ENCODE measurements at places on chromosomes 3 and 15.

- peak; percentile 90 for DNase-seq
These were observed 373.1 kb downstream of the FOXP1 start for GRCh38 chr3:71210257-71211007.

GRCh38 chr3:159169828-159170227 is 368.0 kb downstream of the MFSD1 start:
- peak; percentile 91 for DNase-seq

GRCh38 chr3:127027811-127028548 is 45.1 kb downstream of the PLXNA1 start:
- no peak for DNase-seq

- no peak for DNase-seq
These were observed 148.9 kb upstream of the ABI3BP start for GRCh38 chr3:101142160-101142559.

GRCh38 chr15:32743411-32744140 is 25.8 kb downstream of the GREM1 start:
- DNase-seq = no peak

DNA sequence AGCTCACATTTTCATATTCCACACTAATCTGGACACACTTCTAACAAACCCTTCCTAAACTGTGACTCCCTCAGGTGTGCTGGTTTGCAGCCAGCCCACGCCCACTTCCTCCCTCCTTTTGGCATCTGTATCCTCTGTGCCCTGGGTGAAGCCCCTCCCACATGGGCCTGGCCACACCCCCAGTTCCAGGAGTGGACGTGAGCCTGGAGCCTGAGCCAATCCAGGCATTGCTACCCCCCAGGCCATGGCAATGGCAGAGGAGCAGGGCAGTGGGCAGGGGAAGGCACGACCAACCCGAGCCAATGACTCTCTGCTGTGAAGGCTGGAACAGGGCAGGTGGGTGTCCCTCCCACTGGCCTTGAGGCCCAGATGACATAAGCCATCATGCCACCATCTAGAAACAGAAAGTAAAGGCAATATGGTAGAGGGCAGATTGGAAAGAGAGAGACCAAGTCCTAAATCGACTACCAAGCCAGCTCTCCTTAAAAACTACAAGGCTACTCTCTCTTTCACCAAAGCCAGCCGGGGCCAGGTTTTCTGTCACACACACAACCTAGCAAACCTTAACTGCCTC is 18.6 kb downstream of the FAM174B start:
- DNase-seq = no peak

GRCh38 chr3:14077310-14077709 is 47.4 kb downstream of the CHCHD4 start:
- no peak for DNase-seq

DNA sequence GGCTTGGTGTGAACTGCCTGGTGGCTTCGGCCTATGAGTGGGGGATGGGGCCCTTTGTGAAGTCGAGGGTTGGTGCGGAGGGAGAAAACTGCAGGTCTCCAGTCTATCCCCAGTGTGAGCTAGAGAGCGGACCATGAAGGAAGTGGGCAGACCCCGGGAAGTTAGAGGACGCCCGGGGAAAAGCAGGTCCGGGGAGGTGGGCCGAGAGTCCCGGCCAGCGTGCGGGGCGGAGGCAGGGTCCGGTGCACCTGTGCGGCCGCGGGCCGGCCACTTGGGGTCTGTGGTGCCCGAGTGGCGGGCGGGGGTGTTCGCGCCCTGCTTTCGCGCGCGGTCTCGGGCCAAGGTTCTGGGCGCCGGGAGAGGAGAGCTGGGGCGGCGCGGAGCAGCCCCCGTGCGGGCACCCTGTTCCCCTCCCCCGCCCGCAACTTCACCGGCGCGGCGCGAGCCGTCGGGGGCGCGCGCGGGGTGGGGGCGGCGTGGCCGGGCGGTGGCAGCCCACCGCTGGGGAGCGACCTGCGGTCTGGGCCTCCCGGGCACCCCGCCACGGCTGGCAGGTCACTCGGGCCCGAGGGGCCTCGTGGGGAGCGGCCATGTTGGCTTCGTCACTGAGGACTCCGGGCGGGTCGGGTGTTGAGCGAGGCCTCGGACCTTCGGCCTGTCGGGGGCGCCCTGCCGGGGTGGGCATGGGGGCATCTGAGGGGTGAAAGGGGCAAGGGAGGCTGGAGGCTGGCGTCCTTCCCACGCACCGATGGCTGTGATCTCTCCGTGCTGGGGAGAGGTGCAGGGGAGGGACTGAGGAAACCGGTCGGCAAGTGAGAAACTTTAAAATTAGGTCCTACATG is 4.8 kb downstream of the UBE2E1 start:
- DNase-seq = peak; percentile 48

DNA sequence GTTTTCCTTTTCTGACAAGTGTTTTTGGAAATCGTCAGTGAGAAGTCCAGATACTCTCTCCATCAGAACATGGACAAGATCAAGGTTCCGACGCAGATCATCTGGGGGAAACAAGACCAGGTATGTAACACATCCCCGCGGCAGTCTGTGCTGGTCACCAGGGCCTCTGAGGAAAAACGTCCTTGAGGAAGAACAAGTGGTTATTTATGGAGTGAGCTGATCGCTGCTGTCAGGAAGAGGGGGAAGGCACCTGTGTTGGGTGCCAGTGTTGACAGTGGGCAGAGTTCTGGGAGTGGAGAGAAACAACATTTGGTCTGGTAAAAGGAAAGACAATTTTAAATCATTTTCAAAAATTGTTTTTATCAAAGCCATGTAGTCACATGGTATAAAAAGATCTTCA is 20.7 kb upstream of the RPP14 start:
- no peak for DNase-seq

DNA sequence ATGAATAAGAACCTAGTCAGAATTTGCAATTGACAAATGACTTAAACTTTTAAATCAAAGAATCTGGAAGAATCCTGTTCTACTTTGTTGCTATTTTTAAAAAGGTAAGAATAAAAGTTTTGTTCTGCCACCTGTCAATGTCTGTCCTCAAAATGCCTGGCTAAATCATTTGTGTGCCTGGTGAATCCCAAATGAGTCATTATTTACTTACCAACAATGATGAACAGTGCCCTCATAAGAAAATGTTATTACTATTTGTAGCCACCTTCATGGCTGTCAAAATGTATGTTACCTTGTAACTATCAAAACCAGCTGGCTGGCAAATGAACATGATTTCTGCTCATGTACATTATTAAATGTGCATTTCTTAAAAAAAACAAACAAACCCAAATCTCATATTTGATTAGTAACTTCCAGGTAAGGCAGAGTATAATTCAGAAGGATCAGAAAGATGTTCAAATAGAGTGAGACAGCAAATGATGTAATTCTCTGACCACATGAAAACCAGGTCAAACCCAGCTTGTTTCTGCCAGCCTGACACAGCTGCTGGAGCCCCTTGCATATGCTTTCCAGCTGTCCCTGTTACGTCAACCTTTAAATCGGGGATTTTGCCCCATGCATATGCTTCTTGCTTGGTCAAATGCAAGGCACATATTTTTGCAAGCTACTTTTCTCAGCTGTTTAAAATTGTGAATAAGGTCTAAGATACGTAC is 137.9 kb downstream of the SSR3 start:
- peak; percentile 18 for DNase-seq

- DNase-seq = no peak
These were observed 43.2 kb downstream of the EHHADH start for GRCh38 chr3:185210621-185211142.

DNA sequence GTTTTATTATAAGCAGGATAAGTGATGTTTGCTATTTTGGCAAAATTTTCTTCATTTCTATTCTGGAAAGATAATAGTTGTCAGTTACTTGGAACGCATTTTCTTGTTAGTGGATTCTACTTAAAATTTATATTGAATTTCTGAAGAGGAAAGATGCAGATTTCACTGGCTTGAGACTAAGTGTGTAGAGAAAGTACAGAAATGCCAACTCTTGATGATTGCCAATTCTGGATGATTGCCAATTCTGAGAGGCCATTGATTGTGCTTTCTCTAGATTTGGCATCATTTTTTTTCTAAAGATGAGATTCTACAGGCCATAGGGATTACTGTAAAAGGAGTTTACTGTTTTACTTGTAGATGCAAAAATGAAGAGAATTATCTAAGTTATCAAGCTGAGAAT is 58.9 kb upstream of the CNTN3 start:
- DNase-seq = no peak

DNA sequence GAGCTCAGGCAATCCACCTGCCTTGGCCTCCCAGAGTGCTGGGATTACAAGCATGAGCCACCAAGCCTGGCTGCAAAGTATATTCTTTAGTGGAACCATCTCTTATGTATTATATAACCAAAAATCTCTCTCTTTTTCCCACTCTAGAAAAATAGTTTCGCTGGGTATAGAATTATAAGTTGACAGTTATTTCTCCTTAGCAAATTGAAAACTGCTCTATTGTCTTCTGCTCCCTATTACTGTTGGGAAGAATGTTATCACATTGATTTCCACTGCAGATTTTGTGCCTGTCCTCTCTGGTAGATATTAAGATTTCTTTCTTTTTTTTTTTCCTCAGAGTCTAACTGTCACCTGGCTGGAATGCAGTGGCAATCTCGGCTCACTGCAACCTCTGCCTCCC is 10.2 kb upstream of the DHX30 start:
- no peak for DNase-seq

- no peak for DNase-seq
These were observed 74.3 kb upstream of the ANKRD34C start for GRCh38 chr15:79208179-79208578.

- DNase-seq = no peak
These were observed 328.3 kb upstream of the AGTR1 start for GRCh38 chr3:148369381-148369780.

- DNase-seq = no peak
These were observed 326.5 kb downstream of the SLC9A9 start for GRCh38 chr3:143521803-143522202.

DNA sequence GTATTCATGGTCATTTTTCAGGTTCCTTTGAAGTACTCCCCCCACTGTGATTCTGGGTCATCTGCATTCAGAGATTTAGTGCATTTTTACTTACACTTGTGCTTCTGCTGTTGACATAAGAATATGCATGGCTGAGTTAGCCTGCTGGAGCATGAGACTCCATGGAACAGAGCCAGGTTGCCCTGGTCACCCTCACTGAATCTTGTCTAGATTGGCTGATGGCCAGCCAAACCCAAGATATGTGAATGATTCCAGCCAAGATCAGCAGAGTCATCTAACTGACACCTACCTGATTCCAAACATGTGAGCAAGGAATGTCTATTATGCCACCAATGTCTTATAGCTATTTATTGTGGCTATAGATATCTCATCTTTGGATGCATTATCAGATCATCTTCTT is 25.1 kb downstream of the DTWD1 start:
- peak; percentile 35 for DNase-seq

DNA sequence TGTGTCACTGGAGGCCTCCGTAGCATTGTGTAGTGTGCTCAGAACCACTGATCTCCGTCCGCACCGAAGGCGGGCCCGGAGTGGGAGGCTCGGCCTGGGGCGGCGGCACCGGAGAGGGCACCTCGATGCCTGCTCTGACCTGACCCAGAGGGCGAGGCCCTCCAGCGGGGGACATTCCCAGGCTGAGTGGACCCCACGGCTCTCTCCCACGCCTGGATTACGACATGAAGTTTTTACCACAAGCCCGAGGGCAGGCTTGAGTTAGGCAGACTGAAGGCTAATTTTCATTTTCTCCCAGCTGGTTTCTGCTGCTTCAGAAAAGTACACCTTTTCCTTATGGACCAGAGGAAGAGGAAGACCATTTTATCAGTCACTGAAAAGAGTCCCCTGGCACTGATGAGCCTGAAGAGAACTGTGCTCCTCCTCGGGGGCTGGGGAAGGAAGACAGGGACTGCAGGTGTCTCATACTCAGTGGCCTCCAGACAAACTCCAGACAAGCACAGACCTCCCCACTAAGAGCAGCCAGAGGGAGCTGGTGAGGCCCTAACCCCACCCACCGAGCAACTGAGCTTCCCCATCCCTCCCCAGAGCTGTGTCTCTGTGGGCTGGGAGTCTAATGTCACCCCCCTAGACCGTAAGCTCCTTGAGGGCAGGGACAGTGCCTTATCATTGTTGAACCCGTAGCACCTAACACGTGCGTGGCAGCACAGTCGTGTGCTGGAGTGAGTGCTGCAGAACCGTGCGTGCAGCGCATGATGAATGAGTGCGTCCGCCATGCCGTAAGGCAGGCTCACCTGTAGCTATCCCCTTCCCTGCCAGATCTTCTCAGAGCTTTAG is 74.5 kb upstream of the BLM start:
- no peak for DNase-seq

DNA sequence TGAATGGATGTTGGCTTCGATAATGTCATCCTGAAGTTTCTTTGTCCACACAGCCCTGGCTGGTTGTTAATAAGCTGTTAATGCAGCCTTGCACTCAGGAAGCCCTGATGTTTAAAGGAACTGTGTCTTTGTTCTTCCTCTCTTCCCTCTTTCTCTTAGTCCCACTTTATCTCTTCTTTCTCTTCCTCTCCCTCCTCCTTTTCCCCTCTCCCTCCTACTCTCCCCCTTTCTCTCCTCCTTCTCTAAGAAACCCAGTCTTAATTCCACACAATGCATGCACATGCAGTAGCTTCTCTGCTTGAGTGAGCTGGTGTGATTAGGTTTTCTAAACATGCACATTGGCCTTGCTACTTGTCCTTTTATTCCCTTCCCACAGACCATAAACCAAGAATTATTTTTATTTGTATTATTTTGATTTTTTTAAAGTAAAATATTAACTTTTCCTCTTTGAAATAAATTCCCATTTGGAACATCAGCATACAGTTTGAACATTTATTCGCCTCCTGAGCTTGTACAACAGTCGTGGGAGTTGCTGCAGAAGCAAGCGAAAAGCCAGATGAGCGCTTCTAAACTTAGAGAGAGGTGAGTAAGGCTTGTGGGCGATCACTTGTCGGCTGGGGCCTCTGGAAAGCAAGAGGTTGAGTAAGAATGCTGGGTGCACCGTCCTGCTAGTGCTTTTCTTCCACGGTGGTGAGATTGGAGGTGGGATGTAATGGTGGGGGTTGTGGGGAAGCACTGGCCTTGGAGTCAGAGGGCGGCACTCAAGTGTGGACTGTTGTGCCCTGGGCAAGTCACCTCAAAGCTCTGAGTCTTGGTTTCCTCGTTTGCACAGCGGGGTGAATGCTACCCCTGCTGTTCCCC is 7.2 kb downstream of the GHRL start:
- DNase-seq = no peak

GRCh38 chr3:59433546-59433945 is 383.7 kb upstream of the CFAP20DC start:
- DNase-seq = no peak

- no peak for DNase-seq
These were observed 116.9 kb upstream of the GADL1 start for GRCh38 chr3:31011380-31011779.

GRCh38 chr15:78076231-78077052 is 1.1 kb downstream of the TBC1D2B start:
- peak; percentile 54 for DNase-seq

DNA sequence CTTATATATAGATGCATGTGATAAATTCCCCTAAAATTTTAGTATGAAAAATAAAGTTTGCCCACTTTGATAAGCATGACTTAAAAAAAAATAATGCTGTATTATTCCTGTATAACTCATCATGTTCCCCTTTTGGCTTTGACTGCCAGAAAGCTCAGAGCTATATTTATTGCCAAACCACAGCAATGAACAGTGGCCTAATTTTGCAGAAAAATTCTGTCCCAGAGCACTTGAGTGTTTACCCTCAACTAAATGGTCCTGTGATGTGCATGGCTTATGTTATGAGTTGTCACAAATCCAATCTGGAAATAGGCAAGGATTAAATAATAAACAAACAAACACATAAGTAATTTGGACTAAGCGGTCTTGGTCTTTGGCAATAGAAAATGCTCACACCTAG is 276.7 kb downstream of the SLC9A9 start:
- peak; percentile 8 for DNase-seq

All from mesenchymal stem cell (in vitro differentiated cells and primary cell).